Left renal pelvis (tissue), 4 donors: ENCODE measurements at places on chromosomes 1 and 21. TPM values are rescaled to one million over a fixed set of nuclear protein-coding genes. Genes with fewer than 3 reads are reported as not detected.

GRCh38 chr21:37073417-37074196 lies 553 bp downstream of the TTC3 start:
- no peak for DNase-seq

DNA sequence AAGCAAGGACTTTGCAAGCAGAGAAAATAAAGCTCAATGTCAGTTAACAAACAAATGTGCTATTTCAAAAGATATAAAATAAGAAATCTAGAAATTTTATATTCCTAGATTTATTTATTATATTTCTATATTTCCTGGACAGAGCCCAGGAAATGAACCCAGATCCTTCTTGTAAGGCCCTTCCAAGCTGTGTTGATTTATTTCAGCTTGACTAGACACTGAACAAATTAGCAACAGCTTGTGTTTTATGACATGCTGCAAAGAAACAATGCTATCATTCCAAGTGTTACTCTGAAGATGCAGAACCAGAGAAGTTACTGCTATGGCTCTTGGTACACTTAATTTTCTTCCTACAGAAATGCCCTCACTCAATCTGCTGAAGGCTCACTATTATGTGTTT lies 6.2 kb downstream of the TGFBR3 start:
- DNase-seq = no peak

DNA sequence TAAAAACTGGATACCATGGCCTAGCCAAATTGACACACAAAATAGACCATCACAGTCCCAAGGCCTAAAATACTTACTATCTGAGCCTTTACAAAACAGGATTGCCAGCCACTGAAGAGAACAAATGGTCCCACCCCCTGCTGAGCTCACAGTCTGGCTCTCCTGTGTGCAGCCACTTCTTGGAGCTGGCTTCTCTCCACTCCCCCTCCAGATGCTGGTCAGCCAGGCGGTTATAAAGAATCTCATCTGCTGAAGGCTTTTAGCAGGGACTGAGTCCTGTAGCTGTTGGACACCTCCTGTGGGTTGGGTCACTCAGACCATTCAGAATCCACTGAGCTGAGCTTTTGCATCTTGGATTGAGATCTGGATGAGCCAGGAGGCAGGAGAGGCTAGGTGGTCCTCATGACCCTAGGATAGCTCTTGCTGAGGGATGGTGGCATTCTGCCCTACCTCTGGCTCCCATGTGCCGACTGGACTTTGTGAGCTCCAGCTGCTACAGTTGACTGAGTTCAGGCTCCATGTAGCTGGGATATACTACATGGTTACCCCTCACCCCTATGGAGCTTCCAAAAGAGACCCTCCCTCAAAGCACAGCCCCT lies 16.1 kb downstream of the OXCT2 start:
- no peak for DNase-seq

- DNase-seq = peak; percentile 66
Observed at GRCh38 chr1:176696109-176696508, 233.1 kb downstream of the PAPPA2 start.

- no peak for DNase-seq
Observed at GRCh38 chr1:198238121-198238520, 81.3 kb downstream of the NEK7 start.

DNA sequence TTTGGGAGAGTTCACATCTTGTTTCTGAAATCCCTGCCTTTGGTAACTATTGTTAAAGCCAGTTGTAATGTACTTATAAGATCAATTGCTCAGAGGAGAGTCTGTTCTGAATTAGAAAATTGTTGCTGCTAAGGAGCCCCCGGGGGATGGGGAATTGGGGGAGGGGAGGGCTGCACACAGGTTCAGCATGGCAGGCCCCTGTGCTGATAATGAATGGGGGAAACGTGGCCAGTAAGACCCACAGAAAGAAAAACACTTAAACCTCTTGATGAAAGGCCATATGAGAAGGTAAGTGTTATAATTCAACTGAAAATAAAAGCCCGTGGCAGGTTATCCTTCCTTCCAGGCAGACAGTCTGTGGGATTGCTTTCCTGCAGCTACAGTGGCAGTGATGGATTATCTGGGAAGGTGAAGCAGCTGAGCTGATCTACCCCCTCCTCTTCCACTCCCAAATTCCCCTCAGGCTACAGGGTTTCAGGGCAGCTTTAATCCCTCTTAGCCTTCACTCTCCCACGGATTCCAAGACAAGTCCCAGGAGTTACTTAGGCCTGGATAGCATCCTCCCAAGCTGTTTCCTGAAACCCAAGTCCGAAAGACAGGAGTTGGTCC lies 398.8 kb downstream of the TBX15 start:
- DNase-seq = no peak

DNA sequence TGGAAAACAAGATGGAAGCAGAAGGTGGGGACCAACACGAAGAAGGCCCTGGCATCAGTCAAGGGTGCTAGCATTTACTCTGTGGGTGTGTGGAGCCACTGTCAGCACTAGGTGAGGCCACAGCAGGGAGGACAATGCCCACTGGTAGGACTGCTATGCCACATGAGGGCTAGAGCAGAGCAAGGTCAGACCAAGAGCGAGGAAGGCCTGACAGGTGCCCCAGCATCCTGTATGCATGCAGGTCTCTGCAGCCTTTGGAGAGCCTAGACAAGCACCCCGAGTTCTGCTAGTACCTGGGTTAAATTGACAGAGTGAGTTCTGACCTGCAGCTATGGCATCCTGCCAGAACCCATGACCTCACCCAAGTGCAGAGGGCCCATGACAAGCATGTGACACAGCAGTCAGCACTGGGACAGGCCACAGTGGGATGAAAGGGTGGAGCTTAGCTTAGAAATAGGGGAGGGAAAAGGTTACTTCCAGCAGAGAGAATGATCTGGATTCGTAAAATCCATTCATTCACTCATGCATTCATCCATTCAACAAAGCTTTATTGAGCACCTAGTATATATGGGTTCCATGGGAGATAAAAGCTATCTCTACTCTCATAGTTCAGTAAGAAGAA lies 9.0 kb upstream of the CSF1 start:
- DNase-seq = no peak

- no peak for DNase-seq
Observed at GRCh38 chr1:17135530-17135929, 16.3 kb upstream of the PADI2 start.

OR6N1 gene
- not detected for polyA plus RNA-seq

ARTN gene
- 1.1 TPM for polyA plus RNA-seq

DNA sequence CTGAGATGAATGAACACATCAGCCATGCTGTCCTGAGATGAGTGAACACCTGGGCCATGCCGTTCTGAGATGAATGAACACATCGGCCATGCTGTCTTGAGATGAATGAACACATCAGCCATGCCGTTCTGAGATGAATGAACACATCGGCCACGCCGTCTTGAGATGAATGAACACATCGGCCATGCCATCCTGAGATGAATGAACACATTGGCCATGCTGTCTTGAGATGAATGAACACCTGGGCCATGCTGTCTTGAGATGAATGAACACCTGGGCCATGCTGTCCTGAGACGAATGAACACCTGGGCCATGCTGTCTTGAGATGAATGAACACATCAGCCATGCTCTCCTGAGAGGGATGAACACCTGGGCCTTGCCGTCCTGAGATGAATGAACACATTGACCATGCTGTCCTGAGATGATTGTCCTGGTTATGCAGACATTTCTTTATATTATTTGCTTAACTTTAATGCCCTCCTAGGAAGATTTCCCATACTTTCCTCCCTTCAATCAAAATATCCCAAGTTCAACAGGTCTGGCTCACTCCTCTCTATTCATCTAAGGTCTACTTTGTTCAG lies 48.6 kb upstream of the COL6A1 start:
- no peak for DNase-seq

GRCh38 chr1:180143359-180143758 lies 11.3 kb upstream of the QSOX1 start:
- no peak for DNase-seq

GRCh38 chr1:22780696-22781095 lies 70.1 kb downstream of the EPHB2 start:
- DNase-seq = no peak

PTPRF gene
- polyA plus RNA-seq = 253 TPM

UBL4B gene
- not detected for polyA plus RNA-seq

- DNase-seq = no peak
Observed at GRCh38 chr1:237701534-237701933, 189.2 kb downstream of the ZP4 start.

DSCAM gene
- 0.06 TPM for polyA plus RNA-seq

GRCh38 chr1:19416145-19416544 lies 69.2 kb downstream of the CAPZB start:
- no peak for DNase-seq

GRCh38 chr1:52111492-52111891 lies 30.4 kb upstream of the ZFYVE9 start:
- DNase-seq = no peak

- DNase-seq = no peak
Observed at GRCh38 chr21:31008355-31008754, 29.9 kb downstream of the KRTAP19-8 start.

DNA sequence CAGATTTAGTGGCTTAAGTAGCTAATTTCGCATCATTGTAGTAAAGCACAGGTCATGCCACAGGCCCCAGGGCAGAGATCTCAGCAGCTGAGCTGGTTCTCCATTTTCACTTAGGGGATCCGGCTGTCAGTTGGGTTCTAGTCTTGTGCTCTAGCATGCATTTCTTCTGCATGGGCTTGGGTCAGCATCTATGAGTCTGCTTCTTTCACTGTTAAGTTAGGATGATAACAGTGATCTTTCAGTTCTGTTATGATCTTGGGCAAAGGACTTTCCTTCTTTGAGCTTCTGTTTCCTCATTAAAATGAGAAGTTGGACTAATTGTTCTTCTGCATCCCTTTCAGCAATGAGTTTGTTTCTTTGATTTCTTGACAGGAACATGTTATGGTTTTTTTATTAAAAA lies 123.6 kb upstream of the DNAH14 start:
- DNase-seq = no peak

GRCh38 chr1:244311784-244312532 lies 139.8 kb downstream of the ADSS2 start:
- DNase-seq = no peak

SLX9 gene
- polyA plus RNA-seq = 11.7 TPM

DNA sequence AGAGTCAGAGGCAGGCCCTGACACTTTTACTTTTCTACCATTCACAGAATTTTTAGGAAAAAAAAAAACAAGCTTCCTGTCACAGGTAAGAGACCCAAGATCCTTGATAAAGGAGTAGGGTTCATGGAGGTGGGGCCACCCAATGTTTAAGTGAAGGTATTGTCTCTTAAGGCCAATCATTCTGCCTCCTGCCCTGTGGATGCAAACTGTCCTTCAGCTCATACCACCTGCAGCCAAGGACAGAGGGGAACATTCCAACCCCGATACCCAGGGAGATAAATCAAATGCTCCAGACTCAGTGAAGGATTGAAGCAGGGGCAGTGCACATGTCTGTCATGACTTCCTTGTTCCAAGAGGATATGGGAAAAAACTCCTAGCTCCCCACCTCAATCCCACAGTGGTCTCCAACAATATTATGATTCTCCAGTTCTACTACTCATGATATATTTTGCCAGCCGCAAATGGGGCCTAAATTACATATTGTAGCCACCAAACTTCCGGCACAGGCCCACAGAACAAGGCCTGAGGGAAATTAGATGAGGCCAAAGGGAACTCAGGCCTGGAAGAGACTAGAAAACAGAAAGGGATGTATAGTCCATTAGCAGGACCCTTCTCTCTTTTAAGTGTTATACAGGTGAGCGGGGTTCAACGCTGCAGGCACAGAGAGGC lies 59.5 kb downstream of the TRABD2B start:
- no peak for DNase-seq

- DNase-seq = no peak
Observed at GRCh38 chr1:117001254-117001927, at the start of gene CD101. CD101 (plus strand) TSS chr1:117001760; CDS start chr1:117001818, 58 bp downstream.

GRCh38 chr1:41674522-41674921 lies 190.0 kb upstream of the EDN2 start:
- no peak for DNase-seq

DNA sequence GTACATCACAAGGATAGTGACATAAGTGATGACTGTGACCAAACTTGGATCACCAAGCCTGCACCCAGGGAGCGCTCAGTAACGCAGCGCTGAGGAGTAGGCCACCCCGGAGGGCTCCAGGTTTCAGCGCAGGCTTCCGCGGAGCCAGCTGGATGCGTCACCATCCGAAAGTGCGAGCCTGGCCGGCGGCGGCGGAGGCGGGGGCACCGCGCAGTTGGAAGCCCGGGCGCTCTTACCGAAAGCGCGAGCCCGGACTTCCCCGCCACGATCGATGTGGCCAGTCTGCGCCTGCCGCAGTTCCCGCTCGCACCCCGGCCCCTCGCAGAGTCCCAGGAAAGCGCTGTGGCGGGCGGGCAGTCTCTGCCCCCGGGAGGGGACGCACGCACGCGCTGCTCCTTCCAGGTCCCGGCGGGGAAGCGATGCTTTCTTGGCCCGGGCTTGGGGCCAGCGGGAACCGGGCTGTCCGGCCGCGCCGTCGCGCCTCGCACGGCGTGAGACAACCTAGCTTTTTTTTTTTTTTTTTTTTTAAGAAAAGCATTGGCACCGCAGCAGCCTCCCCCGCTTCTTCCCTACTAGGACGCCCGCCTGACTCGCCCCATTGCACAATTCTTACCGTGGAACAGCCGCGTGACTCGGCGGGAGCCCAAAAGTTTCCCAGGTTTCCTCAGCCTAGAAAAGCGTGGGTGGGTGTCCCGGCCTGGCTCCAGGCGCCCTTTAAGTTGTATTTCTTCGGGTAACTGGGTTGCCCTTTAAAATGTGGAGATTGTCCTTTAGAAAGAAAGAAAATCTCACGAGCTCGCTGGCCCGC lies 36.4 kb upstream of the JAK1 start:
- no peak for DNase-seq

DNA sequence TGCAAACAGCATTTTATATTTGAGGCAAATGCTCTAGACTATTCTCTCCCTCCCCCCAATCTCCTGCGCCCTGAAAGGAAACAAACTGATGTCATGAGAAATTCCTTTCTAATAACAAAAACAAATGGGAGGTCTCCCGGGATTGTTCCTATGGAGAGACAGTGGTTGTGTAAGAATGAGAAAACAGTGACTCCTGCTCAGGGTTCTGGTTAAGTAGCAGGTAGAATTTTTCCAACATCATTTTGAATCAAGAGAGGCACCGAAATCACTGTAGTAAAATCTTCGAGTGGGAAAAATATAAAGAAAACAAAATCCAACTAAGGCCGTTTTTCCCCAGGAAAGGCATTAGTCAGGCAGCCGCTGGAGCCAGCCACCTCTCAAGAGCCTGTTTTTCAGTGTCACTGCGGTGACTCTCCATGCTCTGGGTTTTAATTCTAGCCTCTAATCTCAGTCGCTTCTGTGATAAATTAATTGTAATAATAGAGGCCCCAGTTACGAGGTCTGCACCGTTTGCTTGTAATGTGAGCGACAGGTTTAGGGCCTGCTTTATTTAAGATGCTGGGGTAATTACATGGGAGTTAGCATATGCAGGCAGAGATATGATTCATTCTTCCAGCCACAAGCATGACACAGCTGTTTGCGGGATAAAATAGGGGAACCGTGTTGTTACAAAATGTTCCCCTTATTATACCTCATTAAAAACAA lies 80.3 kb downstream of the RNF220 start:
- DNase-seq = no peak

GRCh38 chr1:56688522-56689026 lies 43.5 kb downstream of the PRKAA2 start:
- DNase-seq = no peak

- no peak for DNase-seq
Observed at GRCh38 chr1:199109160-199109559, 470.3 kb downstream of the PTPRC start.
